ENCODE measurements at places on chromosomes 3 and 15.

GRCh38 chr3:116188231-116188785 lies 257.0 kb downstream of the LSAMP start:
- no peak for DNase-seq

GRCh38 chr3:157542711-157543500 lies 39.7 kb upstream of the VEPH1 start:
- DNase-seq: peak; percentile 65

DNA sequence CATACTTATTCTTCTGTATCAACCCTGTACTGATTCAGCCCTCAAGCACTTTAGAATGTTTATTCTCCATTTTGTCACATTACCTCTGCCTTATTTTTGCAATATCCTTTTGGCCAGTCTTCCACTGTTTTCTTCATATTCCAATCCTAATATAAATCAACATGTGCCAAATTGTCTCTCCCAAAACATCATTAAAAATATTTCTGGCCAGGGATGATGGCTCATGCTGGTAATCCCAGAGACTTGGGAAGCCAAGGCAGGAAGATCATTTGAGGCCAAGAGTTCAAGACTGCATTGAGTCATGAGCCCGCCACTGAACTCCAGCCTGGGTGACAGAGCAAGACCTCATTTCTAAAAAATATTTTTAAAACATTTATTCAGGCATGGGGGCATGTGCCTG lies 641.4 kb upstream of the CBLB start:
- no peak for DNase-seq

DNA sequence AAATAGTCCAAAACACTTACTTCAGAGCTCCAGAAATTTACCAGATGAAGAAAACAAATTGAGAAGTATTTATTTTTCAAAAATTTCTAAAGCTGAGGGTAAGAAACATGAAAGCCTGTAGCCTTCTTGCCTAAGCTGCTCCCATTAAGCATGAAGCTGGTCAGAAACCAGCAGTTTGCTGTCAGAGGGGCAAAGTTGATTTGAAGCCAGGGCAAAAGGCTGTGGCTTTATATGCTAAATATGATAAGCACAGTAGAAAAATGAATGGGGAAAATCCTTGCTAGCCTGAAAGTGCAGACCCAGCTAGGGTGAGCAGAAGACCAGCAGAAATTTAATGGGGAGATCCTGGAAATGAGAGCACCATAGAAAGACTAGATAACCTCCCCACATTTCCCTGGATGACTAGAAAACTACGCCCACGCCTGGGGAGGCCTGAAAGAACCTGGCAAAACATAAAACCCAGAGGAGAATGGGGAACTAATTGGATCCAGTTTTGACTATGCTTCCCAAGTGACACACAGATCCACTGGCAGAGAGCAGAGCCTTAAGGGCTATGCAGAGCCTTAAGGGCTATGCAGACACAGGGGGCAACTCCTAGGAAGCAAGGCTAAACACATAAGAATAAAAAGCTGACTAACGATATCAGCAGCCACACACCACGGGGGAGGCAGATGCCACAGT lies 43.0 kb upstream of the HEG1 start:
- no peak for DNase-seq

GRCh38 chr3:64073158-64073761 lies 50.0 kb upstream of the PSMD6 start:
- no peak for DNase-seq

DNA sequence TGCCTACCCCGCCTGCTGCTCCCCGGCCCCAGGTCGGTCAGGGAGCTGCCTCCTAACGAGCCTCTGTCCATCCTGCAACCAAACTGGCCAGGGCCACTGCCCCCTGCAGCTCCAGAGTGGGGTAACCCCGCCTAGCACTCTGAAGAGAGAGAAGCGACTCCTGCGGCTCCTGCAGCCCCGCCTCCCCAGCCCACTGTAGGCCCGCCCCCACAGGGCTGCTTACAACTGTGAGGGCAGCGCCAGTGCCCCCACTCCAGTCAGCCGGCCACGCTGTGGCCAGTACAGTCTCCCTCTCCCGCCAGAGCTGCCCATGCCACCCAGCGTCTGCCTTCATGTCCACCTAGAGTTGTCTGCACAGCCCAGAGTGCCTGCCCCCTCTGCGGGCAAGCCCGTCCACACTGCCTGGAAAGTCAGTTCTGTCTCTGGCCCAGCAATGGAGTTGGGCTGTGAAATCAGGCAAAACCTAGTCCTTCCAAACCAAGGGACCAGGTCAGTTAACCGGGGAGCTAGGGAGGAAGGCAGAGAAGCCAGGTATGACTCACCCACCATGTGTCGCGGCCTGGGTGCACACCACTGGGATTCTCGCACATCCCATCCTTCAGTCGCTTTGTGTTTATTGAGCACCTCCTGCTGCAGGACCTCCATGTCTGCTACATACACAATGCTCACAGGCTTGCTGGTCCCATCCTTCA lies 2.4 kb downstream of the UCN2 start:
- DNase-seq: peak; percentile 36

GRCh38 chr3:195750797-195751520 lies 30.2 kb downstream of the MUC20 start:
- no peak for DNase-seq

DNA sequence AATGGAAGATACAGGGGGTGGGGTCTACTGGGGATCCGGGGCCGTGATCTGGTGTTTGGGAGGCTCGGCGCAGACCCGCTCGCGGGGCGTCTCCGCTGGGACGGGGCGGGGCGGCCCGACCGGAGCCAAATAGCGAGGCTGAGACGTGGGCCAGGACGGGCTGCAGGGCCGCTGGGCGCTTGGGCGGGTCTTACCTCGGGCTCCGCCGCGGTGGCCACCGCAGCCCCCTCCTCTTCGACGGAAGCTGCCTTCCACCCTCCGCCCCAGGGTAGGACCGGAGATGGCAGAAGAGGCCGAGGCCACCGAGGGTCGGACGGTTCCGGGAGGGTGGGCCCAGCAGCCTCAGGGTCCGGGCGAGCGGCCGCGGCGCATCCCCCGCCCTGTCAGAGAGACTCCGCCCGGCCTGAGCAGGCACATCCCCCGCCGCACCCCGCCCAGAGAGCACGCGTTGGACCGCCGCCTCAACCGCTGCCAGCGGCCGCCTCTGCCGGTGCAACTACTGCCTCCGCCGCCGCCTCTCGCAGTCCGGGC lies 399 bp downstream of the MYO9A start:
- DNase-seq: peak; percentile 81

- no peak for DNase-seq
Observed at GRCh38 chr3:152302521-152303021, 33.8 kb downstream of the MBNL1 start.

GRCh38 chr3:189966843-189967242 lies 153.9 kb downstream of the P3H2 start:
- no peak for DNase-seq

DNA sequence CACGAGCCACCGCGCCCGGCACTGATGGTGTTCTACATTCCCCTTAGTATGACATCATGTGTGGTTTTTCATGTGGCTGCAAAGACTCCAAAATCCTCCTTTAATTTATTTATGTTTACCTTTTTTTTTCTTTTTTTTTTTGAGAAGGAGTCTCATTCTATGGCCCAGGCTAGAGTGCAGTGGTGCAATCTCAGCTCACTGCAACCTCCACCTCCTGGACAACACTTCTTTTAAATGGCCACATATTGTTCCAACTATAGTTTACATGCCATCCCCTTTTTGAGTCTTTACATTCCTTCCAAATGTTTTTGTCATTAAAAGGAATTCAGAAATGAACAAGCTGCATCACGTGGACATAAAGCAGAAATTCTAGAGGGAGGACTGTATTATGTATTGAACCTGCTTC lies 10.3 kb upstream of the CDV3 start:
- DNase-seq: no peak

- no peak for DNase-seq
Observed at GRCh38 chr15:27268923-27269322, 297.9 kb downstream of the GABRG3 start.

DNA sequence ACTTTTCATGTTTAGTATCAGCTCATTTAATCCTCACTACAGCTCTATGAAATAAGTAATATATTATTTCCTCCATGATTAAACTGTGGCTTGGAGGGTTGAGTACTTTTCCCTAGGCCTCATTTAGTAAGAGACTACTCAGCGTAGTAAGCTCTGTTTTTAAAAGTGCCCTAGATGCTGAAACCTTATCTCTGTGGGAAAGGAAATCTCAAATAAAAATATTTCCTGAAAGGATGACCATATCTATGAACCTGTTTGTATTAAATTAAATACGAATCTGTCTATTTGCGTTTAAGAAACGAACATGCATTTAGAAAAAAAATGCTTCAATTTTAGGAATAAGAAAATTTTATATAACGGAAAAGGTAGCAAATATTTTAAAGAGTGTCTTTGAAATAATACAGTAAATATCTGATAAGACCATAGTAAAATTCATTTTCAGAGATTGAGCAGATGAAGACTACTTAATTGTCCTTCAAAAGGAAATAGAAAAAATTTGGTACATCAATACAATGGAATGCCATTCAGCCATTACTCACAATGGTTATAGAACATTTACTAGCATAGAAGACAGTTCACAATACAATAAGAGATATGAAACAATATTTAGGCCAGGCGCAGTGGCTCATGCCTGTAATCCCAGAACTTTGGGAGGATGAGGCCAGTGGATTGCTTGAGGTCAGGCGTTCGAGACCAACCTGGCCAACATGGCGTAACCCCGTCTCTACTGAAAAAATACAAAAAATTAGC lies 56.2 kb downstream of the ATG7 start:
- DNase-seq: peak; percentile 80

- no peak for DNase-seq
Observed at GRCh38 chr3:112561484-112561733, 353 bp downstream of the ATG3 start.

DNA sequence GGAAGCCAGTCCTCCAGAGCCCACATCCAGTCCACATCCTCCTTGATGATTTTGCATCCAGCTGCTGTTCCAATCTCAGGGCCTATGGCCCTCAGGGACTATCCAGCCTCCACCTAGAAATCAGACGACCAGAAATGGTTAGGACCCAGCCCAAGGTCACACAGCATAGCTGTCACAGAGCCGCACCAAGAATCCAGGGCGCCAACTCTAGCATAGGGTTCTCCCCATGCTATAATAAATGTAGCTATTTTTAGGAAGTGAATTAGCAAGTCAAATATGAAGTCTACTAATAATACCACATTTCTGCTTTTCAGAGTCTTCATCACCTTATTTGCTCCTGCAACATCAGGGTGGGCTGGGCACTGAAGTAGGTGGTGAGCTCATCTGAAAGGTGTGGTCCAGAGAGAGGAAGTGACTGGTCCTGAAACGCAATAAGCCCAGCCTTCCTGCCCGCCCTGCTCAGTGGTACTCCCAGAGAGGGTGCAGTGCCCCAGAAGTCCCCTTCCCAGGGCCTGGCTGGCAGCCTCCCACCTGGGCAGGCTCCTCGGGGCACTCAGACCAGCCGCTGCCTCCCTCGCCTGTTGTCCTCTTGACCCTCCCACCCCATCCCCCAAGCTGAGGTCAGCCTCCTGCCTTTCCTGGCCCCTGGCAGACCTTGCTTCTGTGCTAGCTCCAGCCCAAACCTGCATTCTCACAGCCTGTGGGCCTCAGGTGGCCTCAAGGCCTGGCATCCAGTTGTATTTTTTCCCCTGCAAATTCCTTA lies 17.6 kb upstream of the CYP11A1 start:
- no peak for DNase-seq

DNA sequence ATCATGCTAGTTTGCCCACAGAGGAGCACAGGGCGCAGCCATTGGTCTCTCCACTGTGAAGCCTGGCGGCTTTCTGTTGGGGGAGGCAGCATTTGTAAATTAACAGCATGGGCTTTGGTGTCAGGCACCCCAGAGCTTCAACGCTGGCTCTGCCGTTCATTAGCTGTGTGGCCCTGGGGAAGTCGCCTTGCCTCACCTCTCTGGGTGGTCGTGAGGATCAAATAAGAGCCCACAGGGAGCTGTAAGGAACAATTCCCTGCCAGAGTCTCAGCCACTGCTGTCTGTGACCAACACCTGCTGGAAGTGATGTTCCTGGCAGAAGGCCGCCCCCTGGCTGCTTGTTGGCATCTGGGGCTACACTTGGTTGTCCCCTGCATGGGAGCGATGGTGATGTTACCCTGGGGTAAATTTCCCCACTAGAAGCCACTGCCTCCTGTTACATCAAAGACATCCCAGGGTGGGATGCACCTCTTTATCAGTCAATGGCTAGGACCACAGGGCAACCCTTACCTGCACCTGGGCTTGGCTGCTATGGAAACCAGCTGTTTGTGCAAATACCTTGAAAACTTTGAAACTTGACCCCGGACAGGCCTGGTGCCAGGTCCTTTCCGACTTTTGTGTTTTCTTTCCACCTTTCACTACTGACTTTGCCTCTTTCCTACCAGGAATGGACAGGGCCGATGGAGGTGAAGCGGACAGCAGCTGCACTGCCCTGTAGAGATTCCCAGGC lies 36.9 kb downstream of the DNASE1L3 start:
- DNase-seq: peak; percentile 84

DNA sequence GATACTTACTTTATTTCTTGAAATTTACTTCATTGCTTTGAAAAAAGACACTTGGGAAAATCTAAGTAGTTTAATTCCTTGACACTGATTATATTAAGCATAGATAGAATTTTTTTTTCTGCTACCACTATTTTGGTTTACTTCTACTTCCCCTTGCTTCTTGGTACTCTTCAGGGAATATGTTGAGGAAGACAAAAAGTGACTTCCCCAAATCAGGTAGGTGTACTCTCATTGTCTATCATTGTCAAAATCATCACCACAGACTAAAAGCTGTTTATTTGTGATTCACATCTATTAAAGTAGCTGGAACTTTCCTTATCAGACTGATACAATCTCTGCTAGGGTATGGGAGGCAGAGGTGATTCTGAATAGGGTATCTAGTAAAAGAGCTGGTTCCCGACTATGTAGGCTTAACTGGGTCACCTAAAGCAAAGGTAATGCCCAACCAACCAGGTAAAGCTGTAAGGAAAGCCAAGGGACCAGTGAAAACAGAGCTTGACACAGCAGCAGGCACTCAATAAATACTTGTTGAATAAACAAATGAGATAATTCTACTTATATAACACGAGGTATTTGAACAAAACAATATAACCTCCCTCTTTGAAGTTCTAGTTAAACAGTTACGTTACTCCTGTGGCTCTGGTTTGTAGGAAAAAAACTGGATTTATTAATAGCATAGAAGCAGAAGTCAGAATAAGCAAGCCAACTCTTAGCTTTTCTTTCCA lies 346.9 kb downstream of the PLCL2 start:
- DNase-seq: no peak

DNA sequence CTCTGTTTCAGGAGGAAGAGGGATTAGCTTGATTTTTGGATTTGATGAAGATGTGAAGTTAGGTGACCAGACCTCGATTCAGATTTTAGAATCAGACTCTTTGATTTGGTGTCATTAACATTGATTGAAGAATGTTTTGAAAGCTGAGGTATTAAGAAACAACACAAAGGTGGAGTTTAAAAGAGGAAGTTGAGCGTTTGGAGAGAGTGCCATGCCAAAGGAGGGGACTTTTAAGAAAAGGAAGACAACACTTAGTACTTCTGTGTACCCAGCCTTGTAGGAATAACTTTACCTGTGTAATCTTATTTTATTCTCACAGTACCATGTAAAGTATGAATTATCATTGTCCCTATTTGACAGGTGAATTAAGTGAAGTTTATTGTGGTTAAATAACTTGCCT lies 34.4 kb downstream of the PPARG start:
- no peak for DNase-seq

GRCh38 chr3:108487439-108487838 lies 23.0 kb downstream of the MYH15 start:
- DNase-seq: no peak

Measured in dermis microvascular lymphatic vessel endothelial cell (primary cell).